ENCODE measurements at places on chromosomes 12 and 14. TPM values are rescaled to one million over a fixed set of nuclear protein-coding genes. Genes with fewer than 3 reads are reported as not detected.

DNA sequence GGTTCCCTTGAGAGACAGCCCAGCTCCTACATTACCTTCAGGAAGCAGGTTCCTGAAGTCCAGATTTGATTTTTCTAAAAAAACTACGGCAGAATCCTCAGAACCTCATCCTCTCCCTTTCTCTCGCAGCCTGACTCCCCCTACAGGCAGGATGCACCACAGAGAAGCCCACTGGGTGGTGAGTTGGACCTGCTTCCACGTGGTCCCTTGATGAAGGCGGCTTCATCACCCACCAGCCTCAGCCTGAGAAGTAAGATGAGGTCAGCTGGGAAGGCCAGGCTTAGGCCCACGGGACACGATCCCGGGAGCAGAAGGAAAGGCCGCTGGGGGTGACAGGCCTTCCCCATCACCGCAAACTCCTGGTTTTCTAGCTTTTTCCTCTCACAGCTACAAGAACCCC is 83.0 kb downstream of the ACTN1 start:
- DNase-seq = no peak

- no peak for DNase-seq
These were observed 122.9 kb downstream of the TMTC1 start for GRCh38 chr12:29660847-29661246.

DNA sequence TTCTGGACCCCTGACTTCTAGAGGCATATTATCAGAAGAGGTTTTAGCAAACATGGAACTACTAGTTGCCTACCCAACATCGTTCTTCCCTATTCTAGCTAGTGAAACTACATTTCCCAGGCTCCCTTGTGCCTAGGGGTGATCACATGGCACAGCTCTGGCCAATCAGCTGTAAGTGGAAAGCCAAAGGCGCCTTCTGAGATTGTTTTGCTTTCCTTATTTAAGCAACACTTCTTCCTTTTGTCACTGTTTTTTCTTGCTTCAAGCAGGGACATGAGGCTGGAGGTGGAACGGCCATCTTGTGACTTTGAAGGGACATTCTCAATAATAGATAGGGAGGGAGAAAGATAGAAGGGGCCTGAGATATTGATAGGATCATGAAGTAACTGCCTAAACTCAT is 136.7 kb downstream of the ZNF664 start:
- no peak for DNase-seq

DNA sequence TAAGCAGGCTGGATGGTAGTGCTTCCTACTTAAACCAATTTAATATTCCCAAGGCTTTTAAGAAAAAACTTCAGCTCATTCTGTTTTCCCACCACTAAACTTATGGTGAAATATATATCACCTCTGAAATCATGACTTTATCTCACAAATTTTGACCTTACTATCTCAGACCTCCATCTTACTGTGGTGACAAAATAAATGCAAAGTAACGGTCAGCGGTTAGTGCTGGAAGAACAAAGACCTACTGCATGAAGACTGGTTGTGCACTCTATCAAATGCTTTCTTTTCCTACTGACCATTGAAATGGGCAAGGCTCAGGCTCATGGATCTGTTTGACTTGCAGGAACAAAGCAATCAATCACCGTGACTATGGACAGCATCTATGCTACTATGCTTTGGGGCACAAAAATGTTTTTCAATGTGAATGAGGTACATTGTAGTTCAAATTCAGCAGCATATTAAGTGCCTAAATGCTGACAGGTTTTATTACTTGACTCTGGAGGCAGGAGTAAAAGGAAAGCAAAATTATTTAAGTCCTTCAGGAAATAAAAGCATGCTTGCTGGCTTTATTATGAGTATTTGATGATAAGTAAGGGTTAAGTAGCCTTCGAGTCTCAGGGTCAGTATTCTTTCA is 43.1 kb upstream of the GTF2A1 start:
- DNase-seq = no peak

GRCh38 chr14:95516554-95517181 is at the start of gene SYNE3:
SYNE3 (minus strand) TSS chr14:95516650; CDS start chr14:95475821, 40,829 bp downstream.
- DNase-seq = no peak

DNA sequence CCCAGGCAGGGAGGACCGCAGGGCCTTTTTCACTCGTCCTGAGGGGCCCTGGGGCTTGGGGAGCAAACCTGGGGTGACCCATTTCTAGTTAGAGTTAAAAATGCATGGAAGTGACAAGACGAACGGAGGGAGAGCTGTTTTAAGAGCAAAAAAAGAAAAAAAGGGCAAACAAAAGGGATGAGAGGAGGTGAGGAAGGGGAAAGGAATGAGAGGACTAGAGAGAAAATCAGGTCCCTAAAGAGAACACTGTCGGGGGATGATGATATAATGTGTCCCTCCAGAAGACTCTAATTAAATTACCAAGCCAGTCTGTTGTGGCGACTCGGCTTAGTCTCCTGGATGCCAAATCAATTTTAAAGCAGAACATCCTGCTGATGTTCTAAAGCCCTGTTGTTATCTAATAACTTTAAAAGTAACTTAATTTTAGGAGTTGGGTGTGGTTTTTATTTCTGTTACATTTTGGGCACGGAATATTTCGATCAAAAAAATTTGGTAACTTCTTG is 1.1 kb downstream of the ANO6 start:
- no peak for DNase-seq

- no peak for DNase-seq
These were observed 103.2 kb downstream of the KCNMB4 start for GRCh38 chr12:70469221-70469820.

- no peak for DNase-seq
These were observed 126.3 kb upstream of the FBXO33 start for GRCh38 chr14:39558525-39558924.

DNA sequence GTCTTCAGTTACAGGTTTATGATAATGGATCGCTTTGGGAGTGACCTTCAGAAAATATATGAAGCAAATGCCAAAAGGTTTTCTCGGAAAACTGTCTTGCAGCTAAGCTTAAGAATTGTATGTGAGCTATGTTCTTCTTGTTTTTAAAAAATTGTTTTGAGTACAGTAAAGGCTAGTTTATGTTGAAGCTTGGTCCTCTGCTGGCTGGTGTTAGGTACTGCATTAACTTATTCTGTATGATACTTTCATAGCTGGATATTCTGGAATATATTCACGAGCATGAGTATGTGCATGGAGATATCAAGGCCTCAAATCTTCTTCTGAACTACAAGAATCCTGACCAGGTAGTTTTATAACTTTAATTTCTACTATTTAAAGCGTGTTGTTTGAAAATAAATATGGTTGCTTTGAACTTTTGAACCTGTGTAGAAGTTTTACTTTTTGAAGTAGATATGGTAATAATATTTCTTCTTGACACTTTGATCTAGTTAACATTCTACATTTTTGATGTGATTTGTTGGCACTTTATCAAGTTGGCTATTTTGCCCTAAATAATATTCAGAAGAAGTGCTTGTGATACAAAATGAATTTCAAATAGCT is 55.7 kb downstream of the VRK1 start:
- DNase-seq = peak; percentile 23

DNA sequence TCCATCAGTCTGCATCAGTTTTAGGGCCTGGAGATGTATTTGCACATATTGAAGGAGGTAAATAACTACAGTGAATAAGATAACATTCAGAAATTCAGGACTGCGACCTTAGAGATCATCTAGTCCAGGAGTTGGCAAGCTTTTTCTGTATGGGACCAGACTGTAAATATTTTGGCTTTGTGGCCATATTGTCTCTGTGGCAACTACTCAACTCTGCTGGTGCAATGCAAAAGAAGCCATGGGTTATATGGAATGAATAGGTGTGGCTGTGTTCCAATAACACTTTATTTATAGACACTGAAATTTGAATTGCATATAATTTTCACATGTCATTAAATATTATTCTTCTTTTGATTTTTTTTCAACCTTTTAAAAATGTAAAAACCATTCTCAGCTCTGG is 156.6 kb downstream of the METTL25 start:
- DNase-seq = no peak

DNA sequence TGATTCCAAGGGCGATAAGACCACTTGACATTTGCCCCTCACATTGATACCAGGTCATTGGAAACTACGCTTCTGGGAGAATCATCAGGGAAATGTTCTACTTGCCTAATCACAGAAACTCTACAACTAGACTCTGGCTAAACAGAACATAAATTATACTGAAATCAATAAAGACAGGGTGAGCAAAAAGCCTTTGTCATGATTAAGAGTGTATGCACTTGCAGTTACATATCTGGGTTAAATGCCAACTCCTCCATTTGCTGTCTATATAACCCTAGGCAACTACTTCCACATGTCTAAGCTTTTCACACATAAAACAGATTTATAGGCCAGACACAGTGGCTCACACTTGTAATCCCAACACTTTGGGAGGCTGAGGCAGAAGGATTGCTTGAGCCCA is 125.7 kb downstream of the PHLDA1 start:
- DNase-seq = no peak

GRCh38 chr14:23286902-23287479 is 1.1 kb upstream of the HOMEZ start:
- no peak for DNase-seq

DNA sequence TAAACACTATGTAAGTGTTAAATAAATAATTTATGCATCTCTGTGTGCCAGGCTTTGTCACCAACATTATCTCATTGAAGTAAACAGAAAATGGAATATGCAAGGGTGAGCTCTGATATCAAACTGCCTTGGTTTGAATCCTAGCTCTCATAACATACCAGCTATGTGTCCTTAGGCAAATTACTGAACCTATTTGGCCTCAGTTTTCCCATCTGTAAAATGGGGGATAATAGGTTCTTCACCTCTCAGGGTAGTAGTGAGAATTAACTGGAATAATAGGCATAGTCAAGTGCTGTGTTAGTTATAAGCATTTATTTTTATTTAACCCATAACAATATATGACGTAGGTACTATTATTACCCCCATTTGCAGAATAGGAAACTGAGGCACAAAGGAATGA is 190.8 kb upstream of the SRRM4 start:
- DNase-seq = no peak

GRCh38 chr14:68412505-68413465 is 380.1 kb downstream of the ZFP36L1 start:
- no peak for DNase-seq

DNA sequence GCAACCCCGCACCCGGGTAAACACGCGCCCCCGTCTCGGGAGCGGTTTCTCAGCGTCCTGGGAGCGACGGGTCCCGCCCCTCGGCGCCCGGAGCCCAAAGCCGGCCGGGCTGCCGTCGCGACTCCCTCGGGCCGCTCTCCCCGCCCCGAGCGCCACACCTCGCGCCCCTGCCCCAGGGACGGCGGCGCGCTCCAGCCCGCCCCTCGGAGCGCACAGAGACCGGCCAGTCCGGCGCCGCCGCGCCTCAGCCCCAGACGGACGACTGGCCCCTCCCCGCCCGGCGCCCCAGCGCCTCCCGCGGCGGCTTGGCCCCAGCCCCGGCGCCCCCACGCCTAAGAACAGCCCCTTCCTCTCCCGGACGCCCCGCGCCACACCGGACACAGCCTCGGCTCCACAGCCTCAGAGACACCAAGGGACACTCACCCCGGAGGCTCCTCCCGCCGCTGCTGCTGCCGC is 411 bp downstream of the BTBD7 start:
- no peak for DNase-seq

DNA sequence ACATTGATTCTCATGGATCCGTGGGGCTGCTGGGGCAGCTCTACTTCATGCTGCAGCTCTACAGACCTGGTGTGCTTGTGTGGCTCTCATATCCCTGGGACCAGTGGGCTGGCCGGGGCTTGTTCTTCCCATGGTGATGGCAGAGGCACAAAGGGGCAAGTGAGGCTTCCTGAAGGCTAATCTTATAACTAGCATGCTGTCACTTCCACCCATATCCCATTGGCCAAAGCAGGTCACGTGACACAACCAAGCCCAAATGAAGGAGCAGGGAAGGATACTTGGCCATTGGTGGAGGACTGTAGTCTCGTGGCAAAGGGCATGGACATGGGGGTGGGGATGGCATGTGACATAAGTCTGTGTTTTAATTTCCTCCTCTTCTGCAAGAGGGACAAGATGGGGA is 9.9 kb downstream of the PLBD2 start:
- no peak for DNase-seq

- no peak for DNase-seq
These were observed 23.7 kb downstream of the SFSWAP start for GRCh38 chr12:131734336-131735152.

DNA sequence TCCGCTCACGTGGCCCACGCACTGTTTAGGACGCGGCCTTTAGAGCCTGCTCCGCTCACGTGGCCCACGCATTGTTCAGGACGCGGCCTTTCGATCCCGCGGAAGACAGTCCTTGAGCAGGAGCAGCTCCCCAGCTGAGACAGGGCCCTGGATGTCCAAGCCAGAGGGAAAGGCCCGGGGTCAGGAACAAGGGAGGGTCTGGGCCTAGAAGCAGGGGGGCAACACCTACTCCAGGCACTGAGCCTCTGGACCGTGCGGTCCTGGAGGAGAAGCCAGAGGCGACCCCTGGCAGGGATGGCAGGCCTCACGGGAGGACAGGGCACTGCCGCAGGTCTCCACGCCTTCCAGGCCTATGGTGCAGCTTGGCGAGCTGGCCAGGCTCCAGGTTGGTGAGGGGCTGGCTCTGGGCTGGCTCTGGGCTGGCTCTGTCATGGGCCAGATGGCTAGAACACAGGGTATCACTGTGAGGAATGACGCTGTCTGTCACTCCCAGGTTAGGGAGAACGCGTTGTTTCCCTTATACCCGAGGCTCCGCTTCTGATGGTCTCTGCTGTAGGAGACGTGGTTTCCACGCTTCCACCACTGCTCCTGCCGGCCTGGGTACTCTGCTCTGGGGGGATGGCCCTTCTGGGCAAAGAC is 341.7 kb downstream of the TMEM121 start:
- DNase-seq = no peak

- peak; percentile 33 for DNase-seq
These were observed 122.4 kb upstream of the PTPRQ start for GRCh38 chr12:80321653-80322052.

DNA sequence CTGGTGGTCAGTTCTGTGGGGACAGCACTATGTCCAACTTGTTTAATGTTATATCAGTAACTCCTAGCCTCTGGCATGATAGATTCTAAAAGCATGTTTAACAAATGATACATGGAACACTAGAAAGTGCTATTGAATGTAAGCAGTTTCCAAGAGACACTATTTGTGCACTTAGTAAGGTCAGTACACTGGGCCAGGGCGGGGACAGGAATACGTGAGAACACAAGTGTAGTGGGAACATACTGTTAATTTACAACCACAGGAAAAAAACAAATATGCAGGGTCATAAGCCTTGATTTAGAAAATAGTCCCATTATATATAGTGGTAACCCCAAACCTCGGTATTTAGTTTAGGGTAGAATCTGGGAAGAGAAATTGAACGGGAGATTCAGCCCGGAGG is 88.9 kb upstream of the SLC38A2 start:
- DNase-seq = no peak

- DNase-seq = no peak
These were observed 33.0 kb downstream of the HIGD1C start for GRCh38 chr12:50985322-50985721.

The C12orf54 gene
- 3.3 TPM for polyA plus RNA-seq

The MYO1A gene
- polyA plus RNA-seq = not detected

The ANKRD33 gene
- polyA plus RNA-seq = not detected

The AMN gene
- polyA plus RNA-seq = 0.22 TPM

The RBP5 gene
- polyA plus RNA-seq = not detected

The APOF gene
- polyA plus RNA-seq = not detected

The IL26 gene
- polyA plus RNA-seq = not detected

All from keratinocyte (primary cell).